ENCODE measurements at places on chromosomes 2 and 18.

- DNase-seq = peak; percentile 73
These were observed 47.2 kb upstream of the UBE2F start for GRCh38 chr2:237919593-237919992.

- peak; percentile 71 for DNase-seq
These were observed 910 bp downstream of the SRSF7 start for GRCh38 chr2:38750011-38750890.

DNA sequence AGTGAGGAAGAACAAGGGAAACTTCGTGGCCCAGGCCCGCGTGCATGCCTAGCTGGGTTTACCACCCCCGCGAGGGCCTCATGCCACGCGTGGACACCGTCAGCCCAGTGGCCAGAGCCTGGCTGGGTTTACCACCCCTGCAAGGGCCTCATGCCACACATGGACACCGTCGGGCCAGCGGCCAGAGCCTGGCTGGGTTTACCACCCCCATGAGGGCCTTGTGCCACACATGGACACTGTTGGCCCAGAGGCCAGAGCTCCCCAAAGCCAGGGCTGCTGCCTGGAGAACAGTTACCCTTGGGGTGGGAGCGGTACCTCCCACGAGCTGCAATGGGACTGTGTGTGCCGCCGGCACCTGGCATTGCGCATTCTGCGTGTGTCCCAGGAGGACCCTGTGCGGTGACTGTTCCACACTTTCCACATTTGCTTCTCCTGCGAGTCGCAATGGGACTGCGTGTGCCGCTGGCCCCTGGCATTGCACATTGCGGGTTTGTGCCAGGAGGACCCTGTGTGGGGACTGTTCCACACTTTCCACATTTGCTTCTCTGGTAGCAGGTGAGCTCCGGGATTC is 105.6 kb upstream of the CTDP1 start:
- peak; percentile 33 for DNase-seq

- DNase-seq = no peak
These were observed 91.8 kb downstream of the DGKD start for GRCh38 chr2:233446121-233446520.

DNA sequence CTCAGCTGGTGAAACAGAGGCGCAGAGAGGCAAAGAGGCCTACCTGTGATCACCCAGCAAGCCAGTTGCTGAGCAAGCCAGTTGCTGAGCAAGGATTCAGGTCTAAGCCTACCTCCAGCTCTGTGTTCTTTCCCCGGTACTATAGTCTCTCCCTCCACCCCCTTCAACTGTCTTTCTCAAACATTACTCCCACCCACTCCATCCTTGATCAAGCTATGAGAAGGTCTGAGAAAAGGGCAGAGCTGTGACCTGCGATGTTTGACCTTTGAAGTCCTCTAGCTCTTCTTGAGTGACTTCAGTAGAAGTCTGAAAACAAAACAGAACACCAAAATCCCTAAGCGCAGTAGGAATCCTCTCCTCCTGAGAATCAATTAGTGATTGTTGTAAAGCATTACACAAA is 665.2 kb upstream of the ID2 start:
- DNase-seq = no peak

- no peak for DNase-seq
These were observed 204.3 kb downstream of the GULP1 start for GRCh38 chr2:188495969-188496431.

DNA sequence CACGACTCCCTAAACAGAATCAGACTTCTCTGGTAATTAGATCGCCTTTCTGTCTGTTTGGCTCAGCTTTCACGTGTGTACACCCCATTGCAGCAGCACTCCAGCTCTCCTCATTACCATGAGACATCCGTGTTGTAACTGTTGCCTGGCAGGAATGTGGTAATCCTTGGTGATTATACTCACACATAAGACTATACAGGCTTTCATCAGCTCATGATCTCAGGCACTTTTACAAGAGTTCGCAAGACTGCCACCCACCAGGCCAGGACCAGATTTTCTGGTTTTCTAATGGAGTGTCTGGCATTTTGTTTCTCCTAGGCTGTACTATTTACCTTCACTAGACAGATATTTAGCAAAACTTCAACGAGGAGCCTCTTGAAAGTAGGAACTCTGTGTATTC is 50.2 kb downstream of the ACVR1 start:
- no peak for DNase-seq

GRCh38 chr18:62572456-62572855 is 49.6 kb downstream of the ZCCHC2 start:
- DNase-seq = no peak

- no peak for DNase-seq
These were observed 43.0 kb upstream of the FAHD2A start for GRCh38 chr2:95359501-95359930.

DNA sequence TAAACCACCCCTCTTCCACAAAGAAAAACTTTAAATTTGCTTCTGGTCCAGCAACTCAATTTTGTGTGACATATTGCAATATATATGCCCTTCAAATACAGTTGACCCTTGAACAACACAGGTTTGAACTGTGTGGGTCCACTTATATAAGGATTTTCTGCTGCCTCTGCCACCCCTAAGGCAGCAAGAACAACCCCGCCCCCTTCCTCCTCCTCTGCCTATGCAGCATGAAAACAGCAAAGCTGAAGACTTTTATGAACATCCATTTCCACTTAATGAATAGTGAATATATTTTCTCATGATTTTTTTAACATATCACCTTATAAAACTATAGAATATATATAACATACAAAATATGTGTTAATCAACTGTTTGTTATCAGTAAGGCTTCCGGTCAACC is 58.3 kb downstream of the EML4 start:
- DNase-seq = no peak

- DNase-seq = no peak
These were observed 60.1 kb downstream of the LIMS1 start for GRCh38 chr2:108594132-108594981.

GRCh38 chr18:76258209-76258608 is 236.8 kb downstream of the ZNF516 start:
- DNase-seq = no peak

GRCh38 chr2:209988010-209988409 is 14.4 kb upstream of the RPE start:
- DNase-seq = no peak

- no peak for DNase-seq
These were observed 26.3 kb downstream of the B4GALT6 start for GRCh38 chr18:31657823-31658669.

- DNase-seq = no peak
These were observed 352.9 kb upstream of the VWC2L start for GRCh38 chr2:214057986-214058385.

GRCh38 chr2:173580956-173581355 is 226.3 kb downstream of the CDCA7 start:
- no peak for DNase-seq

- DNase-seq = no peak
These were observed 21.8 kb upstream of the ZNF512 start for GRCh38 chr2:27561060-27561459.

GRCh38 chr18:80135136-80135535 is 26.1 kb downstream of the ADNP2 start:
- DNase-seq = no peak

- no peak for DNase-seq
These were observed 10.0 kb downstream of the FAP start for GRCh38 chr2:162233197-162233596.

GRCh38 chr2:43461453-43462073 is 134.3 kb downstream of the THADA start:
- DNase-seq = no peak

DNA sequence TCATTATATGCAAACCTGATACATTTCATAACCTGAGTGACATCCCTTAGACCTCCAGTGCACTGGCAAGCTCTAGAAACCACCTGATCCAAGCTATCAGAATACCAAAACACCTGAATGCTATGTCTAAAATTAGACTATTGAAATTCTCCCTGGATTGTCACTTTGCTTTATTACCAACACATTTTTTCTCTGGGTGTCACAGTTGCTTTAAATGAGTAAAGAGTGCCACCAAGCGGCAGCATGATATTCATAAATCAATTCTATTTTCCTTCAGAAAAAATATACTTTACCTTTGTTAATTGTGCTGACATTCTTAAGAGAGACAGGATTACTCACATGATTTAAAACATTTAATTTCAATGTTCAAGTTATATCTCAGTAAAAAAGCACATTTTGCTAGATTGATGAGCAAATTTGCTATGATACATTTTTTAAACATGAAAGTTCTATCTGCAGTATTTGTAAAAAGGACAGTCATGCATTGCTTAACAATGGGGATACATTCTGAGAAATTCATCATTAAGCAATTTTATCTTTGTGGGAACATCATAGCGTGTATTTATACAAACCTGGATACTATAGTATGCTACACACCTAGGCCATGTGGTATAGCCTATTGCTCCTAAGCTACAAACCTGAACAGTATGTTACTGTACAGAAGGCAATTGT is 338.4 kb upstream of the SLC39A10 start:
- DNase-seq = no peak

DNA sequence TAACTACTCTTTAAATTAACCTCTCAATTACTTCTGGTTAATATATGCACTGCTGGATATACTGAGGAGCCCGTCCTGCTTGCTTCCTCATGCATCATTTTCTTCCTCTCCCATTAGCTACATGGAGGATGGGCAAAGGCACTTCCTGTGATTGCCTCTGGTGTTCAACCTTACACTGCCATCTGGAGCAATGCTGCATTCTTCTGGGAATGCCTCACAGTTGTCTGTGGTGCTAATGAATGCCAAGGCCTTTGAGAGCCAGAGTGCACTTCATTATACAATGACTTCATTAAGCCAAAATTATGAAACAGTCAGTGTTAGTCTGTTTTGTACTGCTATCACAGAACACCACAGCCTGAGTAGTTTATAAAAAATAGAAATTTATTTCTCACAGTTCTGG is 134.8 kb upstream of the DOCK10 start:
- no peak for DNase-seq

DNA sequence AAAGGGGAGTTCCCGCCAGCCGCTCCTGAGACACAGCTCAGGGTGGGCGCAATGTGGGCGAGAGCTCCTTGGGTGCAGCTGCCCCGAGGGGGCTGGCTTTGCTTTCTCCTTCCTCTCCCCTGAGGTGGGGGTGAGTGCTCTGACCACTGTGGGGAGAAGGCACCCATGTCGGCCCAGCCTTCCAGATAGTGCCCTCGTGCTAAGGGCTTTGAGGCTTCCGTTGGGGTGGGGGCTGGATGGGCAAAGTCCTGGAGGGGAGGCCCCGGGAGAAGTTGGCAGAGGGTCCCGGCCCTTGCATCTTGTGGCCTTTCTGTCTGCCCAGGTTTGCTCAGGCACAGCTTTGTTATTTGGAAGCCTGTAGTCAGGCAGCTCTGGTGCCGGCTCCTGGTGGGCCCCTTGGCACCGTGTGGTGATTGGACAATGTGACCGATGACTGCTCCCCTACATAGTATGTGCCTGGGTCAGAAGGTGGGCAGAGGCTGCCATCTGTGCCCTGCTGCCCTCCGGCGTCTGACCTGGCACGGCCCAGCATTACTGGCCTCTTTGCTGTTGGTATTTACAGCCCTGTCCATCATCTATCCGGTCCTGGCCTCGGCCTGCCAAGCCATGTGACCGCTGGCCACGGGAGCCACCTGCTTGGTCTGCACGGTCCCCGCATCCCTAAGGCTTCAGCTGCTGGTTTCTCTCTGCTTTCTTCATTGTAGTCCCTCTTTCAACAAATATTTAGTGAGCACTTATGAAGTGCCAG is 50.8 kb downstream of the TWIST2 start:
- DNase-seq = no peak

DNA sequence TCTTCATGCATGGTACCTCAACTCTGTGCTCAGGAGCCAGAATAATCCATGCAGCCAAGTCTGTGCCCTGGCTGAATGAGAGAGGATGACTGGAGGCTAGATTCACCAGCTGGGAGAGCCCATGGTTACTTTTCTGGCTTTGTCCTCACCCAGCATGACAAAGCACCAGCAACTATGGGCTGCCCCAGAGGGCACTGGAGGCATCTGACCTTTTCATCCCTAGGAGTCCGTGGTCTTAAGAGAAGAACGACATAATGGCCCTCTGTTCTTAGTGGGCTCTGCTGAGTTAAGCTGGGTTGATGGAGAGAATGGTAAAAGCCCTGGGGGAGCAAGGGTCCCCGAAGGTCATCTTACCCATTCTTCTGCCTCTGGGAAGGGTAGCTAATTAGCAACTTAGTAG is 54.6 kb upstream of the TNP1 start:
- no peak for DNase-seq

DNA sequence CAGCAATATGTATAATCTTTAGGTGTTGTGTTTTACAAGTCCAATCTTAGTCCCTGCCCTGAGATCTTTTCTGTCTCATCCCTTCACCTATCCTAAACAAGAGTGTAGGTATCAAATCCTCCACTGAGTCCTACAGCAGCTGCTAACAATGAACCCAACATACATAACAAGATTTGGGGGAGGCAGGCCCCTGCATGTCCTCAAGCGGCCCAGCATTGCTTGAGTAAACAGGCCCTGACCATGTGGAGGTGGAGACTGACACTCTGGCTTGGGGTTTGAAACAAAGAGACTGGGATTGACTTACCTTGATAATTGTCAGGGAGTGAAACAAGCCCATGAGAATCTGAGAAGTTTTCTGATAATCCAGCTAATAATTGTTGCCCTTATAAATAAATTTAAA is 213.4 kb downstream of the STK39 start:
- DNase-seq = no peak

- DNase-seq = no peak
These were observed 119.9 kb upstream of the NDUFV2 start for GRCh38 chr18:8982416-8983183.

DNA sequence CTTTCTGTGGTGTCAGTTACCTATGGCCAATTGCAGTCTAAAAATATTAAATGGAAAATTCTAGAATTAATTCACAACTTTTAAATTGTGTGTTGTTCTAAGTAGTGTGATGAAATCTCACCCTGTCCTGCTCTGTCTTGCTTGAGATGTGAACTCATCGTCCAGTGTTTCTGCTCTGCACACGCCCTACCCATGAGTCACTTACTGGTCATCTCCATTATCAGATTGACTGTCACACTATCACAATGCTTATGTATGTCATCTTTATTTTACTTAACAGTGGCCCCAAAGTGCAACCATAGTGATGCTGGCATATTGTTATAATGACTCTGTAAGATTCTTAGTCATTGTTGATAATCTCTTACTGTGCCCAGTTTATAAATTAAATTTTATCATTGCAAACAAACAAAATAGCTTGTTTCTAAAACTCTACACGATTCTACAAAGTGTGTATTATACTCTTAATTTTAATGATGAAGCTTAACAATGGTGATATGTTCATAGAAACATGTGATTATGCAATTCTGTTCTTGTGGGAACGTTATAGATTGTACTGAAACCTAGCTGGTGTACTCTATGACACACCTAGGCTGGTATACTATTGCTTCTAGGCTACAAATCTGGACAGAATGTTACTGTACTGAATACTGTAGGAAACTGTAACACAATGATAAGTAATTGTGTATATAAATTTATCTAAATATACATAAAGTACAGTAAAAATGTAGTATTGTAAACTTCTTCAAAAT is 1086.8 kb upstream of the PIK3C3 start:
- DNase-seq = no peak

- no peak for DNase-seq
These were observed 237.5 kb upstream of the SP5 start for GRCh38 chr2:170477630-170478029.

- no peak for DNase-seq
These were observed 10.0 kb downstream of the KCNH7 start for GRCh38 chr2:162828545-162828944.

All from aorta (tissue), 5 donors.